ENCODE measurements at places on chromosomes 2 and 18.

- peak; percentile 64 for DNase-seq
Measured at GRCh38 chr2:12797815-12798214, 81.1 kb downstream of the TRIB2 start.

- DNase-seq, result no peak
Measured at GRCh38 chr2:240170883-240171282, 30.4 kb upstream of the OTOS start.

- DNase-seq, result no peak
Measured at GRCh38 chr2:185567196-185567595, 171.4 kb upstream of the FSIP2 start.

DNA sequence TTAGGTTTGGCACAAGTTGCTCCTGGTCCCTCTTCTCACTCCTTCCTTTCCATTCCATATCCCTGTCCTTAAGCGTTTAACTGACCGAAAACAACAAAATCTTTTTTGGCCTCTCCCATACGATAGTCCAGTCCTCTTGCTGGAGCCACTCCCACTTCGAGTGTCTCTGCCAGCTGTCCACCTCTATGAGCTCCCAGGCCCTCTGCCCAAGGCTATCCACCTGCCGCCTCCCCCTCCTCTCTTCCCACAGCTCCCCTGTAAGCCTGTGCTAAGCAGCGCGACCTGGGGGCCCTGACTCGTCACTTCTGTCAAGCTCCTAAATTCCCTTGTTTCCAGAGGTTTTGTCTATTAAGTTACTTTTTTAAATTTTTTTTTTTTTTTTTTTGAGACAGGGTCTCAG lies 47.0 kb upstream of the FOSL2 start:
- DNase-seq, result no peak

- DNase-seq, result peak; percentile 12
Measured at GRCh38 chr18:45525301-45525700, 90.0 kb upstream of the SLC14A2 start.

DNA sequence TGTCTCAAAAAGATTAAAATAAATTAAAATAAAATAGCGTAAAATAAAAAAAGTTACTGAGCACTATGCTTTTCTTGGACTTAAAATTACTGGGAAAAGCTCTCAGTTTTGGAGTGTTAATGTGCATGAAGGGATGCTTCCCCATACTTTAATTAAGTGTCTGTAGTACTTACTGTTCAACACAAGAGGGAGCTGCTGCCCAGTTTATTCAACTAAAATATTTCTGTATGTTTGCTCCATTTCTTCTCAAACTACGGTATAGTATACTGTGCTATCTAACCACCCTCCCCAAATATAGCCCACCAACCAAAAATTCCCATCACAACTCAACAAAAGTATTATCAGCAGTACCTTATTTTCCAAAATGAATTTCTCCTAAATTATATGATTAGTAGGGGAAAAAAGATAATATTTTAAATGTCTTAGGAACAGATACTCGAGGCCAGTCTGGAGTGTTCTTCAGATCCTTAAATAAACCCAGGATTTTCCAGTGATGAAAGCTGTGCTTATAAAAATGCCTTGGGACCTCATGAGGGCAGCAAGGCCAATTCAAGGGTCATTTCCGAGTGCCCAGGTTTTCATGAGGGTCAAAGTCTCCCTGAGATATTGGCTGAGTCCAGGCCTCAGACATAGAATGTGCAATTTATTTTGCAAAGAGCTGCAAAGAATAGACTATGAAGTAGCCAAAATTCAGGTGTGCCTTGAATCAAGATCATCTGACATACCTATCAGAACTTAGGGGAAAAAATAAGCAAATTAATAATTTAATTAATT lies 64.1 kb downstream of the CHRNA1 start:
- peak; percentile 51 for DNase-seq

DNA sequence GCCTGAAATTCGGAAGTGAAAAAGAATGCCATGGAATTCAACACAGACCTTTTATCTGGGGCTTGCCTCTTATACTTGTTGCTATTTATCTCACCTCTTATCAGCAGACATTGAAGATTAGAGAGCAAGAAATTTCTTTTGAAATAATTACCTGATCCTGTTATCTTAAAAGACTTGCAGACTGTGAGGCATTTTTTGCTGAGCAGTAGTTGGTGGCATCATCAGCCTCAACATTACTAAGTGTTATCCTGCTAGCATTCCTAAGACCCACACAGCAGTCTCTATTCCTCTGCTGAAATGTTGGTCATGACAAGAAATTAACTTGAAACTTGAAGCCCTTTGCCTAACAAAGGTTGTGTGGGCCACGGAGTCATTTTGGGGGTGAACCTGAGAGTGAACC lies 186.5 kb downstream of the TRIB2 start:
- peak; percentile 31 for DNase-seq

GRCh38 chr18:3725115-3725514 lies 275.1 kb downstream of the TGIF1 start:
- DNase-seq, result no peak

DNA sequence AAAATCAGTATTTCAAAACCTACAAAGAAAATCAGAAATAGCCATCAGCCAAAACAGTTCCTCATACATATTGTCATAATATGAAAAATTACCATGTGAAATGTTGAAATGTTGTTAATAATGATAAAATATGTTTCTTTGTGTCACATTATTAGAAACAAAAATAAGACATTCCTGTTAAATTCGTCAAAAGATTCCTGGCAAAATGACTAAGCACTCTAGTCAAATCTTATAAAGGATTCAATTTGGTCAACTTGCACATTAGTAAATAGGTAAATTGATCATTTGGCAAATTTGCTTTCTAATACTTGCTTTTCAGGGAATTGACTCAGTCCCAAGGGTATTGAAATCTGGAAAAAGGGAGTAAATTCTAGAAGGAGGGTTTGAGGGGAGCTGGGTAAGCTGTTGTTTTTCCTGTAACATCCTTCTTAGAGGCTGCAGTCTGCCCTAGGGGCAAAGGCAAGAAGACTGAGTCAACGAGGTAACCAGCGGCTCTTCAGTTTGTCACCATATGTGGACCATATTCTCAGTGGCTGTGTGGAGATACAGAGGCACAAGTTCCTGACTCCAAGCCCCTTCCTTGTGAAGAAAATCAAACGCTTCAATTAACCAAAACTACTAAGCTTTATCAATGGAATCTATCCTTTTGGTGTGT lies 482.3 kb downstream of the TNS1 start:
- DNase-seq, result peak; percentile 82

DNA sequence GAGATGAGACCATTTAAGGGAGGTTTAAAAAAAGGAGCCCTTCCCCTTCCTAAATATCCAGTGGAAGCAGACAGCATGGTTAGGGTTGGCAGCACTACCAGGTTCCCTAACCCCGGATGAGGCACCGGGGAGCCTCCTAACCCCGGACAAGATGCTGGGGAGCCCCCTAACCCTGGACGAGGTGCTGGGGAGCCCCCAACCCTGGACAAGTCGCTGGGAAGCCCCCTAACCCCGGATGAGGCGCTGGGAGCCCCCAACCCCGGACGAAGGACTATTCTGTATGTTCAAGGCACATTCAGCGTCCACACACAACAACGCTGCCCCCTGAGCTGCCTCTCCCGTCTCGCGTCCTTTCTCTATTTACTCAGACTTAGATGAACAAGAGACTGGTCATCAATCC lies 51.9 kb downstream of the ANKMY1 start:
- DNase-seq, result no peak

DNA sequence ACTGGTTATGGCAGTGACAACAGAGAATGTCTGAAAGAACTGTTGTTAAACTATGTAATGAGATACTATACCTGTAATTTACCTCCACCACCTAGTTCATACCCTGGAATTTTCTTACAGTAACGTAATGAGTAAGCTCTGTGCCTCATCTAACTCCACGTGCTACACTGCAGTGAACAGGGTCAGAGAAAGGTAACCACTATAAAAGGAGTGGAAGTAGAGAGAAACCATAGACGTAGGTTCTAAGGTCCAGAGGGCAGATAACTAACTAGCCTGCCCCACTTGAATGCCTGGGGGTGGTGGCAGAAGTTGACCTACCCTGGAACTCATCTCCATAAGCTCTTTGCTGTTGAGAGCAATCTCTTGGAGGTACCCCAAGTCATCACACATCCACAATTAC lies 32.0 kb upstream of the B4GALT6 start:
- no peak for DNase-seq

GRCh38 chr2:219398721-219399363 lies 11.1 kb upstream of the DNPEP start:
- DNase-seq, result no peak

- DNase-seq, result no peak
Measured at GRCh38 chr2:11789243-11789642, 42.8 kb downstream of the LPIN1 start.

GRCh38 chr2:34070196-34070595 lies 471.1 kb upstream of the FAM98A start:
- DNase-seq, result no peak

- no peak for DNase-seq
Measured at GRCh38 chr18:50816419-50817166, 3.2 kb downstream of the MRO start.

- DNase-seq, result peak; percentile 13
Measured at GRCh38 chr18:293536-293935, 25.7 kb upstream of the THOC1 start.

GRCh38 chr2:207321514-207321913 lies 155.8 kb upstream of the KLF7 start:
- no peak for DNase-seq

DNA sequence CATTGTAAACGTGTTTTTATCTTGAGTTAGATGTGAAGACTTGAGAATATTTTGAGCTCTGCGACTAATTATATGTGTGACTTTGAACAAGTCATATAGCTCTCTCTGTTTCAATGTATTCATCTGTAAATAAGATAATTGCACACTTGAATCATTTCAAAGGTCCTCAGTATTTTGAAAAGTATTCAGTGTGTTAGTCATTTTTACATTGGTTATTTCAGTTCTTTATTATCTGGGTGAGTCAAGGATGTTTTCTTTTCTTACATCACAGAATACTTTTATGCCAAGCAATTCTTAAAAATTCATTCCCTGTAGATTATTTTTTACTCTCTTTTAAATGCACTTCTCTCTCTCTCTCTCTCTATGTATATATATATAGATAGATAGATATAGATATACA lies 1098.0 kb upstream of the ZEB2 start:
- DNase-seq, result peak; percentile 82

- DNase-seq, result no peak
Measured at GRCh38 chr18:55819448-55819847, 231.5 kb upstream of the TCF4 start.

- DNase-seq, result peak; percentile 67
Measured at GRCh38 chr18:28086670-28087552, 90.0 kb downstream of the CDH2 start.

GRCh38 chr18:73621091-73621490 lies 526.5 kb downstream of the FBXO15 start:
- DNase-seq, result peak; percentile 8

- peak; percentile 65 for DNase-seq
Measured at GRCh38 chr2:98457045-98457696, 12.5 kb downstream of the INPP4A start.

GRCh38 chr2:234879671-234880455 lies 72.0 kb upstream of the SH3BP4 start:
- peak; percentile 57 for DNase-seq

DNA sequence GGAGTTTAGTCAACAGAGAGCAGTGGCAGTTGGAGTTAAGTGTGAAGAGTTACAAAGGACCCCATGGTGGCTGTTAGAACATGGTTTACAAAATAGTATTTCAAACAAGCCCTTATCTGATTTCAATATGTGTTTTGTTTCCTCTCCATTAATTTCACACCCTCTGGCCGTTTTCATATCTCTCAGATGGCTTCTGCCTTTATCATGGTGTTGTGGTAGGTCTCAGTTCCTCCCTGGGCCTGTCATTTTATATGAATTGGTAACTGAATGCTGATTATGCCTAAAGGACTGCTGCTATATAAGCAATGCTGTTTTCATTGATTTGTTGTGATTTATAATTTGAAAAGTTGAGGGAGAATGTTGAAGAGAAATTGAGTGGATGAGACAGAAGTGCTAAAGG lies 686.7 kb downstream of the NYAP2 start:
- DNase-seq, result no peak

DNA sequence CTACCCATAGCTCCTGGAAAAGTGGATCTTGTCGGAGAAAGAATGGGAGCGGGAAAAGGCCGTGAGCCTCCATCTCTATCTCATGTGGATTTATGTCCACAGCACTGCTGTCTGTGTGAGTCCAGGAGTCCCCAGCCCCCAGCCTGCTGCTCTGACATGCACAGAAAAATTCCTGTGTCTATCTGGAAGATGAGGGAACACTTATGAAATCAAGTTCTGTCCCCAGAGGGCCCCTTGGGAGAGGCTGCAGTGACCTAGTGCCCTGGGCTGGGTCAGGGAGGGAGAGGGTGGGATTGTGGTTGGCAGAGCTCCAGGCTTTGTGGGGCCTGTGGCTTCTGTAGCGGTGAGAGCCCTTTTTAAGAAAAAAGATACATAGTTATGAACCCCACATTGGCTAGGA lies 37.6 kb downstream of the HJURP start:
- DNase-seq, result no peak

DNA sequence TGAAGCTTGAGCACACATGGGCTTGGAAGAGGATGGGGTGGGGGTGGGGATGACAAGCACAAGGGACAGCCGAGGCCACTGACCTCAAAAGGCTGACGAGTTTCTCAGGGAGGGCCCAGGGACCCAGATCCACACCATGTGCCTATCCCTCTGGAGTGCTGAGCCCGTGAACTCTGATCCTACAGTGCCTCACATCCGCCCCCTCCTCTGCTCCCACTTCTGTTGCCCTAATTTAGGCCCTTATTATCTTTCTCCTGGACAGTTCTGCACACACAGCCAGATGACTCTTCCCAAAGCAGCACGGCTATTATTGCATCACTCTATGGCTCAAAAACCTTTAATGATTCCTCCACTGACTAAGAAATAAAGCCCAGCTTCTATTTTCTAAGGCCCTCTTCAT lies 24.8 kb downstream of the CYRIA start:
- no peak for DNase-seq

- DNase-seq, result no peak
Measured at GRCh38 chr2:212254339-212254738, 284.3 kb downstream of the ERBB4 start.

DNA sequence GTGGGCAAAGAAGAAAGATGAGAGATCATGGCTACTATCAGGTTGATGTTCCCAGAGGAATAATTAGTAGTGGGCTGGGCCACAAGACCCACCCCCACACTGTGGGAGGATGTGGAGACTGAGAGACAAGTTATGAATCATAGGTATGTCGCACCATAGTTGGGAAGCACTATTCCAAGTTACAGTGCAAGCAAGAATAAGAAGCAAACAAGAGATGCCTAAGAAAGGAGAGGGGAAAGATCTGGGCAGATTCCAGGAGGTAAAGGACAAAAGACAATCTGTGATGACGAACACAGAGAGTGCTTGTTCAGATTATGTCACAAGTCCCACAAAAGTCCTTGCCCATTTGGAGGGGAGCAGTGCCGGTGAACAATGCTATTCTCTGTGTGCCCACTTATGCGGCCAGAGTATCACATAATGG lies 56.6 kb downstream of the FAM228A start:
- DNase-seq, result peak; percentile 65
